NCI-H69 (cell line): ENCODE measurements at places on chromosomes 5 and 9.
A peak's percentile ranks its signal among the peaks of the same experiment; 100 is the strongest.

DNA sequence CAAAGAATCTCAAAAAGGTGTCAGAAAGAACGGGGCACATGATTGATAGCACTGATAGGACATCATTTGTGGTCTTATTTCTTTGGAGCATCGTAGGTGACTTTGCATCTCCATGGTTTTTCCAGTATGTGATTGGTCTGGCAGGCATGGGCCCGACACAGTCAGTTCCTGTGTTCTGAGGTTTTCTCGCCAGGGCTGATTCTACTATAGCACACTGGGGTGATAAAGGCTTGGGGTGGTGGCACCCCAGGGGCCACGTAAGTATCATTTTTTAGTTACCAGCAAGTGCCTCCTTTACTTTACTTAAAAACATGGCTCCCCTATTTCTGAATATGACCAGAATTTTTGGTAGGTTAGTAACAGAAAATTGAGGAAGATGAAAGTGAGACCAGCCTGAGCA is 202.7 kb downstream of the RFK start:
- no peak for DNase-seq

DNA sequence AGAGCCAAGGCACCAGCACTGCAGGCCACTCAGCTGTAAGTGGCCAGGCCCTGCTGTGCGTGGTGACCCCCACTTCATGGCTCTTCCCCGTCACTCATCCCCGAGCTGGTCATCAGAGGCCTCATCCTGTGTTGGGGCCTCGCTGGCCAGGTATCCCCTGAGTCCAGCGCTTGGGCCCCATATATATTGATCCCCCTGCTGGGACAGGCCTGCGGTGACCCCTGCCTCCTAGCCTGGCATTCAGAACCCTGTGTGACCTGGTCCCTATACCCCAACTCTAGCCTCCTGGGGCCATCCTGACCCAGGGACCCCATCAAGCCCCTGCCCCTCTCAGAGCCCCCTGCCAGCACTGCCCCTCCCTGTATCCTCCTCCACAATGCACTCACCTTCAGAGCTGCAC is 12.7 kb downstream of the GBGT1 start:
- DNase-seq: no peak

DNA sequence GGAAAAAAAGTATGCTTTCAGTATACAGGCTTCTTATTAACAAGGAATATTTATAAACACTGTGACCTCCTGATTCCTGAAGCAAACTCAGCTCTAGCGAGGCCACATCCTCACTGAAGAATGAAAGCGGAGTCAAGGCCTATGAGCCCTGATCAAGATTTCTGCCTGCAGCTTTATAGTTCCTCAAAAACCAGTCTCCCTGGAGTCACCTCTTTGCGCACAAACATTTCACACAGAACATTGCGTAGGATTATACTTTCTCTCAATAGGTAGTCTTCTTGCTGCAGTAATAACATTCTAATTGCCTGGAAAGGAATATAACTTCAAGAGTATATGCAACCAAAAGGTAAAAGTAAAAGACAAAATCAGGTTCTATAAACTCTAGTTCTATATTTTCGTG is 62.9 kb downstream of the SLC24A2 start:
- DNase-seq: no peak

GRCh38 chr9:128723866-128724743 is at the start of gene ZDHHC12:
TSS of gene ZDHHC12 (minus strand) at chr9:128724127. CDS start at chr9:128724093, 34 bp downstream.
- peak; percentile 100 for DNase-seq

- no peak for DNase-seq
Observed at GRCh38 chr5:3010953-3011763, 259.7 kb upstream of the IRX2 start.

DNA sequence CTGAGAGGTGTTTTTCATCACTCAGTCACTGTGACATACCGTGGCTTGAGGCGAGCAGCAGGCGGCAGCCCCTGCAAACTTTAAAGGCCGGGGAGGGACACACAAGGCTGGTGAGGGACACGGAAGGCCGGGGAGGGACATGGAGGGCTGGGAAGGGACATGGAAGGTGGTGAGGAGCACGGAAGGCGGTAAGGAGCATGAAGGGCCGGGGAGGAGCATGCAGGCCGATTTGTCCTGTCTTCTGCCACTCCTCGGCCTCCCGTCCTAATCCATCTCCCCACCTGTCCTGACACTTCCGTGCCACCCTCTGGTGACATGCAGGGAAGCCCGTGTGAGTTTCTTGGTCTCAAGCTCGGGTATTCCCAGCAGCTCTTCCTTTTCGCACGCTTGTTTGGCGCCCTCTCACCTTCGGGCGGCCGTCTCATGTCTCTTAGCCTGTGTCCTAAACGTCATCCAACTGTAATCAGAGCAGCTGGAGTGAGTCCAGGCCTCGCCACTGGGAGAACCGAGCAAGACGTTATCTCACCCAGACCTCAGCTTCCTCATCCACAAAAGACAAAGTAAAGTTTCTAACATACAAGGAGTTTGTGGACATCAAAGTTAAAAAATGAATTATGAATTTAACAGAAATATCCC is 126.5 kb downstream of the MRPL36 start:
- DNase-seq: no peak

DNA sequence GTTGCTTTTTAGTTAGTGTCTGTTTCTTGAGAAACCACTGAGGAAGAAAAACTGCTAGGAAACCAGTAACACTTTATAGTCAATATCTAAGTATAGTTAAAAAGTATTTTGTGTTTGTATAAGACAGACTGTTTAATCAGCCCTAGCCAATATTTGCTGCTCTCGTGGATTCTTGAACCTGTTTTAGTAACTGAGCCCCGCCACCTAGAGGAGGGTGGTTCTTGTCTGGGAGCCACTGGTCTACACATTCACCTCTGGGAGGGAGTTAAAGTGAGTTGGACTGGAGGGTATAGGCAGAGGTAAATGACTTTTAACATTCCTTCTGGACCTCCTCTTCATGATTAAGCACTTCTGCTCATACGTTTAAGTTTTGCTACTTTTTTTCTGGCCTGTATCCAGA is 117.2 kb downstream of the SPATA31D1 start:
- no peak for DNase-seq

- no peak for DNase-seq
Observed at GRCh38 chr5:84569307-84569706, 184.6 kb upstream of the EDIL3 start.

DNA sequence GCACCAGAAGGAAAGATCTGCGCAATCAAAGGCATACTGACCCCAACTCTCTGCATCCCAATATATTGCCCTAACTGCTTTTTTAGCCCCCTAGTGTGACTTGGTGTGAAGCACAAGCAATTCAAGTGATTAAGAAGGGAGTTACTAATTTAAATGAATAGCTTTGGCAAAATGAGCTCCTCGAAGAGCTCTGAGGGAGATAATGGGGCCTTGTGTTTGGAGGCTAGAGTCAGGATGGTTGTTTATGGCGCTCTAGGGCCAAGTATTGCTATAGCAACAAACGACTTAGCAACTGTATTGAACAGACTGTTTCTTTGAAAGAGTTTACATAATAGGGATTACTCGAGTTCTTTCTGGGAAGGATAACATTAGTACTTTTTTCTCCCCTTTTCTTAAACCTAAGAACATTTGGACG is 11.5 kb upstream of the C5orf58 start:
- DNase-seq: peak; percentile 73

GRCh38 chr5:31504529-31504928 is 27.4 kb downstream of the DROSHA start:
- no peak for DNase-seq

DNA sequence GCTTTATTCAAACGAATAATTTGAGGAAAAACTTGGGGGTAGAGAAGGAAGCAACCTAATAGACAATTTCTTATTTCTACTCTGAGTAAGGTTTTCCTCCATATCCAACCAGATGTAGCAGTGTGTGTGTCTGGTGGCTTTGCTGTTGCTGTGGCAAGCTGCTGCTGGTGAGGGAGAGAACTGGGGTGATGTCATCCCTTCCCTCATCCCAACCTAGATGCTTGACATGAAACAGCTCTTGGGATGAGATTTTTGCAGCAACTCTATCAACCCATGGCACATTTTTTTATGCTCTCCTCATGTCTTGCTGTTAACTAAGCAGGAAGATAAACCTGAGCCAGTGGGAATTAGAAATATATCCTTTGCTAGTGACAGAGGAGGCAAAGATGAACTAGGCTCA is 135.8 kb downstream of the PCSK1 start:
- no peak for DNase-seq

GRCh38 chr9:8579661-8580060 is 780.1 kb upstream of the DMAC1 start:
- DNase-seq: peak; percentile 54

DNA sequence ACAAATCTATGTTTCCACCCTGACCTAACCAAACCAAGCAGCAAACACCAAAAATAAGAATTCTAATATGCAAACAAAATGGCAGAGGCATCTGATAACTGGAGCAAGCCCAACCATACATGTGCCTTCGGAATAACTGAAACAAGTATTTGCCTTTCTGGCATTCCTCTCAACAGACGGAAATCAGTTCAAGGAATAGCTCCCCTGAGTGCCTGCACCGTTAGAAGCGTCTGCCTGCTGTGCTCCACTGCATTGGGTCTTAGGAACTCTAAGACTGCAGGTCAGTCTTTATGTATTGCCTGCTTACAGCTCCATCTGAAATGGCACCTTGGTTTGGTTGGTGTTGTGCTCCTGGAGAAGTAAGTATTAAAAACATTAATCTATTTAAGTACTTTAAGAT is 98.5 kb downstream of the MRPS27 start:
- DNase-seq: no peak

DNA sequence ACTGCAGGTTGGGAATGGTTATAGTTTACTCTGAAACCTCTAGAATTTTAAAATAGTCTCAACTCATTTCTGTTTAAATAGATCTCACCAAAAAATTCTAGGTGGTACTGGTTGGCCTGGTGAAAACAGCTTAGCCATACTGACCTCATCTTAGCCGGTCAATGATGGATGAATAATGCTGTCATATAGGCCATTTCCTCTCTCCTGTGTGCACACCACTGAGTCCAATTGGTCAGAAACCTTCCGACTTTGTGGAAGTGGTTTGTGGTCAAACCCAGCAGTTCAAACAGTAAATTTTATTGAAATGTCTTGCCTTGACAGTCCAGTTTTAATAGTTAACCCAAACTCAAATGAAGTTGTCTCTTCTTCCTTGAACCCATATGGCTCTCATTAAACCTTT is 98.6 kb downstream of the GIN1 start:
- no peak for DNase-seq

- no peak for DNase-seq
Observed at GRCh38 chr5:79273341-79273740, 37.4 kb downstream of the JMY start.

DNA sequence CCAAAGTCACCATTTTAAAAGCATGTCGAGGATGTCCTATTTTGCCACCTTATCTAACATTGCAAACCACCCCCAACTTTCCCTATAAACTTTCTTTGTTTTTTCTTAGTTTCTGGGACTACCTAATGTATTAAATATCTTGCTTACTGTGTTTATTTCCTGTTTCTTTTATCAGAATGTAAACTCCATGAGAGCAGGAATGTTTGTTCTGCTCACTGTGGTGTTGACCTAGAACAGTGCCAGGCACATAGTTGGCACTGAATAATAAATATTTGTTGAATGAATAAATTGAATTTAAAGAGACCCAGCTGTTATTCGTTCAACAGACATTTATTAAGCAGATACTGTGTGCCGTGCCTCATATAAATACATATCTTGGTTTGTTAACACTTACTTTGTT is 35.2 kb downstream of the MACIR start:
- DNase-seq: no peak

GRCh38 chr5:179900711-179901110 is 7.0 kb downstream of the TBC1D9B start:
- DNase-seq: no peak
